ENCODE measurements at places on chromosomes 13 and 19.

DNA sequence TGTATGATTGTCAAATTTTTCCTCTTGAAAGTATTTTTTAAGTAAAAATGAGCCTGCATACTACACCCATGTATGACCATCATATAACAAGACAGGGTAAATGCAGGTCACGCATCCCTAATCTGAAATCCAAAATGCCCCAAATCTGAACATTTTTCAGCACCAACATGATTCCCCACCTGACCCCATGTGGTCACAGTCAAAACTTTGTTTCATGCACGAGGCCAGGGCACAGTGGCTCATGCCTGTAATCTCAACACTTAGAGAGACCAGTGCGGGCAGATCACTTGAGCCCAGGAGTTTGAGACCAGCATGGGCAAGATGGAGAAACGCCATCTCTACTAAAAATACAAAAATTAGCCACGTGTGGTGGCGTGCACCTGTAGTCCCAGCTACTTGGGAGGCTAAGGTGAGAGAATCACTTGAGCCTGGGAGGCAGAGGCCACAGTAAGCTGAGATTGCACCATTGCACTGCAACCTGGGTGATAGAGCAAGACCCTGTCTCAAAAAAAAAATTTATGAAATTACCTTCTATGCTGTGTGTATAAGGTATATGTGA is 63.7 kb upstream of the NPAS1 start:
- DNase-seq, result no peak

DNA sequence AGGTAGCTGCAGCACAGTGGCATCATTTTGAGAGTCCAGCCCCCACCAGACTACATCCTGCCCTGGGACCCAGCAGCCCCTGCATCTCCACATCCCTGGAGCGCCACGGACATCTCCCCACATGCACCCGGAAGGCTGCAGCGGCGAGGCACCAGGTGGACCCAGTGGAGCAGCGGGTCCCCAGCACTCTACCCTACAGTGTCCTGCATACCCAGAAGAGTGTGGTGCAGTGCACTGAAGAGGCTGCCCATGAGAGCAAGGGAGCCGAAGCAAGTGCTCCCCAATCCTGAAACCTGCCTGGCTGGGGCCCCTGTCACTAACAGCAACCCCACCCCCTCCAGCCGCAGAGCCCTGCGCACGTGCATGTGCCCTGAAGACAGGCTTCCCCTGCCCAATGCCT is 21.3 kb upstream of the SLC7A9 start:
- DNase-seq, result no peak

DNA sequence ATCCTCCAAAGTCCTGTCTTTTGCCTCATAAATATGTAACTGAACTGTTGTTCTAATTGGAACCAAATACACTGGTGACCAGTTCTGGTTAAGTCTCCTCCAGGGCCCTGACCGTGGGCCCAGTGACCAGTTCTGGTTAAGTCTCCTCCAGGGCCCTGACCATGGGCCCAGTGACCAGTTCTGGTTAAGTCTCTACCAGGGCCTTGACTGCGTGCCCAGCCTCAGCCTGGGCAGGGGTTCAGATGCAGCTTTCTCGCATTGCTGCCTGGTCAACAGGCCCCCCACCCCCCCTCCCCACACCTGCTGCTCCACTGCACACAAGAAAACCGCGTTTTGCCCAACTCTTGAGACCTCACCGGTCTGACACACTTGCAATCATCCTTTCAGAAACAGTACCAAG is 3.8 kb upstream of the GRTP1 start:
- no peak for DNase-seq

- DNase-seq, result no peak
These were observed 44.5 kb upstream of the PCDH8 start for GRCh38 chr13:52892925-52893324.

DNA sequence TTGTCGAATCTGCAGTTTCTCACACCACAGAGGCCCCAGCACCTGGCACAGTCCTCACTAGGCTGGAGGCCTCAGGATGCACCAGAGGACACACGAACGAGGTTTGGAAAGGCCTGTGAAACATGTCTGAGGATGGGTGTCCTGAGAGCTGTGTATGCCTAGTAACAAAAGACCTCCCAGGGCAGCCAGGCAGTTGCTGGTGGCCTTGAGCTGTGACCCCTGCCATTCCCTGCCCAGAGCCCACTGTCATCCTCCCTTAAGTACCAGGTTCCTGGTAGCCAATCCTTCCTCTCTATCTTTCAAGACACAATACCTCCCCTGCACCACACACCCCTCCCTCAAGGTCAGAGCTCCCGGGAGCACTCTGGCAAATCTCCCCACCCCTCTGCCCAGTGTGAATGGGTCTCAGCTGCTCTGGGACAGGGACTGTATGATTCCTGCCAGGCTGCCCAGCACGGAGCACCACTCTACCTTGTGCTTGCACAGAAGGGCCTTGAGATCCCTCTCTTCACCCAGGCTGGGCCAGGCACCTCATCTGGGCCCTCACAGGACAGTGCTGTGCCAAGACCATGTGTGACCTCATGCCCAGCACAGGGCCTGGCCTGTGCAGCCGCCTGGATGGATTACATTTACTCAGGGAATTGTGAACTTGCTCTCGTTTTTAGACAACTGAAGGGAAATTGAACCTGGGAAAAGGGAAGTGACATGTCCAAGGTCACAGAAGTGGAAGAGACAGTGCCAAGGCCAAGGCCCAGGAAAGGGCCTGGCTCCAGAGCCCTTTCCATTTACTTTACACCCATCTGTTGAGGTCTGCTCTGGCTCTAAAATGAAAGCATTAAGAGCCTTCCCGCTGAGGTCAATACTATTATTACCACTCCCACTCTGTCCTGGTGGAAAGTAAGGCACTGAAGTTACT is 2.2 kb downstream of the ZNF787 start:
- DNase-seq, result no peak

GRCh38 chr19:14654786-14655560 is 19.7 kb downstream of the ADGRE3 start:
- no peak for DNase-seq

DNA sequence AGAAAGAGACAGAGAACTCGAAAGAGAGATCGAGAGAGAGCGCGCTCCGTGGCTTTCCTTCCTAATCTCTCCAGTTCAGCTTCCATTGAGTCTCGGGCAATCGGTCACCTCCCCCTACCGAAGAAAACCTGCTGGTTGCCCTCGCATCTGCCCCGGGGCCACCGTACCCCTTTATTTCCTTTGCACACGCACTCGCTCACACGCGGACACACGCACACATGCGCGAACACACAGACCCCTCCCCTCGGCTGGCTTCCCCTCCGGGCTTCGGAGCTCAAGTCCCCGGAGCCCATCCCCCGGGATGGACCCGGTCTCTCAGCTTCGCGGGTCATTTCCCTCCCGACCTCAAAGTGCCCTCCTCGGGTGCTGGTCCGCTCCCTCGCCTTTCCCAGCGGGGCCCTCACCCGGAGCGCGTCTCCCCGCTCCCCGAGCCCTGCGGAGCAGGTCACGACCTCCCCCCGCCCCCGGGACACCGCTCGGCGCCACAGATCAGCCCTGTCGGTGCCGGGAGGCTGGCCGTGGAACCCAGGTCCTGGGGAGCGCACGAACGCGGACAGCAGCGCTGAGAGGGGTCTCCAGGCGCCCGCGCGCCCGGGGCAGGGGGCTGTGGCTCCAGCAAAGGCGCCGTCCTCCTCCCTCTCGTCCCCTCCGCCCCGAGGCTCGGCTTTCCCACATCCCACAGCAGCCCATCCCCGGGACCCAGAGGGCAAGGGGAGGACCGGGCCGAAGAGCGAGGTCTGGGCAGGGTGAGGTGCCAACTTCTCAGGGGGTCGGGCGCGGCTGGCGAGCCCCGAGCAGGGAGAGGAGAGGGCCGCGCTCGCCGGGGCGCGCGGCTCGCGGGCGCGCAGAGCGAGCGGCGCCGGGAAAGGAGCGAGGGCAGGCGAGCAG is 1.8 kb downstream of the DACH1 start:
- no peak for DNase-seq

DNA sequence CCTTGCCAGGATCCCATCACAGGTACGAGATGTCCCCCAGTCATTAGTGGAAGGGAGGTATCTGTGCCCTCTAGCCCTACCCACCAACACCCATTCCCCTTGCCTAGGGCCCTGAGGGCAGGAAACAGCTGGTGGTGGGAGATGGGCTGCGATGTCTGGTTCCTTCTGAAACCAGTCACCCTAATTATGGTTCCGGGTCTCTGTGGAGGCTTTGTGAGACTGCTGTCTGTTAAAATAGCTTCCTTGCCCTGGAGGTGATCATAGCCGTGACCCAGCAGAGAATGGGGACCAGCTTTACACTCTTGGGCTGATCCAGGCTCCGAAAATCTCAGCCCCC is 5.5 kb downstream of the ALDH16A1 start:
- no peak for DNase-seq

- DNase-seq, result no peak
These were observed 11.7 kb downstream of the ZNF613 start for GRCh38 chr19:51938936-51939335.

DNA sequence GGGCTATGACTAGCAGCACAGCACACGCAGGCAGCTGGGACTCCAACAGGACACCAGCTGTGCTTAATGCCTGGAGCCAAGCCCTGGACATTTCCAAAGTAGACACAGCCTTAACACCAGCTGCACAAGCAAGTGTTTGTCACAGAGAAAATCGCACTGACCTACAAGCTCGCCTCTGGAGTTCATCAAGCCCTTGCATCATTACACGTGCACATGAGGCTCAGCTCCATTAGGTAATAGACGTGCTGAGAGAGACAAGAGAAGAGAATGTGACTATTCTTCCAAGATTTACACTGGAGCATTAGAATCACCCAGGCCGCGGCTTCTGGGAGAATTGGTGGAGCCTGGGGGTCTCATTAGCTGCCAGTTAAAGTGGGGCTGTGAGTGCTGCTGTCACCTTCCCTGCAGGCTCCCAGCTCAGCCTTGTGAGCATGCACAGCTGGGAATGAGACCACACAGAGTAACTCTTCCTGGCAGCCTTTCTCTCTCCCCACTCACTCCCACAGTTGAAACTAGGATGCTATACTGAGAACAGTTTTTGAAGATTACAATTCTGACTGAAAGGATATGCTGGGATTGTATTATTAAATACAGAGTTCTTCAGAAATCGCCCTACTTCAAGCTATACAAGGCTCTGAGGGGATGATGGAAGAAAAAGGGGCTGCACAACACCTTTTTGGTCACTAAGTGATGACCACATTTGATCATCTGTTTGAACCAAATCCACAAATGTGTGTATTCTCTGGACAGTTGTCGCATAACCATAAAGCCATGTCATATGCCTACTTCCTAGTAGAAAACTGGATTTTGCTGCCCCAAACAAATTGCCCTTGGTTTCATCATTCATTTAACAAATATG is 10.5 kb downstream of the STOML3 start:
- DNase-seq, result no peak

DNA sequence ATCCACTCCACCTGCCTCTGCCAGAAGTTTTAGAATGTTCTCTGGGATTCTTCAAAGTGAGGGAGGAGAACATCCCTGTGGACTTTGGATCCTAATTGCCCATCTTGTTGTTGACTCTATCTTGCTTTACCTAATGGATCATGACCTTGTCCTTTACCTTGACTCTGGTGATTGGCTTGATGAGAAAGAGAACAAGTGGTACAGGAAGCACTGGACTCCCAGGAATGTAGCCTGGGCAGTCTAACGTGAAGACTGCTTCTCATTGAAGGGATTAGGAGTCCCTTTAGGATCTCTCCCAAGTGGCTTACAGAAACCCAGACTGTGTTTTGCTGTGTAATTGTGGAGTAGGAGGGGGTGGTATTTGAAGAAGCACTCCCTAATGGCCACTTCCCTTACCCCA is 63.9 kb downstream of the SLC10A2 start:
- no peak for DNase-seq

- no peak for DNase-seq
These were observed 35.7 kb downstream of the CEP89 start for GRCh38 chr19:32936065-32936464.

- DNase-seq, result no peak
These were observed 19.3 kb downstream of the ZSWIM4 start for GRCh38 chr19:13814550-13814949.

- DNase-seq, result no peak
These were observed 4.7 kb downstream of the PTBP1 start for GRCh38 chr19:801861-802497.

DNA sequence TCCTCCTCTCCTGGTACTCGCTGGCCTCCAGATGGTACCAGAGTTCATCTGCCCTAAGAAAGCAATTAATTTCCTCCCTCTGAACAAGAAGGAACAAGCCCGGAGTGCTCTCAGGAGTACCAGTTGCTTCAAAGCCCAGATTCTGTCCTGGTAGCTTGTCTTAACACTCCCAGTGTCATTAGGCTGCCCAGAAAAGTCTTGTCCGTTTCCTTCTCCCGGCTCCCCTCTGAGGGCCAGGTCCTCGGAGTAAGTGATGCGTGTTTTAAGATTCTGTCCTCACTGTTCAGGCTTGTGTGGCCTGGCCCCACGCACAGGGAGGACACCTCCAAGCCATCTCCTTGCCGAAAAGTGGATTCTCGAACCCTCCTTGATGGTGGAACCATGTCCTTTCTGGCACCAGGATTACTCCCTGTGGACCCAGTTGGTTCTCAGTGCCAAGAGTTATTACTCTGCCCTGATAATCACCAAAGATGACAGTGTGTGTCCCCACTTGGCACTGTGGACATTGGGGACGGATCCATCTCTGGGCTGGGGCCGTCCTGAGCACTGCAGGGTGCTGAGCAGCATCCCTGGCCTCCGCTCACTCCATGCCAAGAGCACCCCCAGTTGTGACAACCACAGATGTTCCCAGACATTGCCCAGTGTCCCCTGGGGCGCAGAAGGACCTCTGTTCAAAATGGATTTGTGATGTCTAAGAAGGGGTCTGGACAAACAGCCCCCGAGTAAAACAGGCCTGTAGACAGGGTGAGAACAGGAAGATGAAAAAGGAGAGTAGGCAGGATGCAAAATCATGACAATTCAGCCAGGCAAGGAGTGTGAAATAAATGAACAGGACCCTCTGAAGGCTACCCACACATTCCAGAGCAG is 52.4 kb downstream of the RFX2 start:
- DNase-seq, result no peak

GRCh38 chr13:33487575-33488243 is 202.2 kb upstream of the STARD13 start:
- DNase-seq, result no peak

DNA sequence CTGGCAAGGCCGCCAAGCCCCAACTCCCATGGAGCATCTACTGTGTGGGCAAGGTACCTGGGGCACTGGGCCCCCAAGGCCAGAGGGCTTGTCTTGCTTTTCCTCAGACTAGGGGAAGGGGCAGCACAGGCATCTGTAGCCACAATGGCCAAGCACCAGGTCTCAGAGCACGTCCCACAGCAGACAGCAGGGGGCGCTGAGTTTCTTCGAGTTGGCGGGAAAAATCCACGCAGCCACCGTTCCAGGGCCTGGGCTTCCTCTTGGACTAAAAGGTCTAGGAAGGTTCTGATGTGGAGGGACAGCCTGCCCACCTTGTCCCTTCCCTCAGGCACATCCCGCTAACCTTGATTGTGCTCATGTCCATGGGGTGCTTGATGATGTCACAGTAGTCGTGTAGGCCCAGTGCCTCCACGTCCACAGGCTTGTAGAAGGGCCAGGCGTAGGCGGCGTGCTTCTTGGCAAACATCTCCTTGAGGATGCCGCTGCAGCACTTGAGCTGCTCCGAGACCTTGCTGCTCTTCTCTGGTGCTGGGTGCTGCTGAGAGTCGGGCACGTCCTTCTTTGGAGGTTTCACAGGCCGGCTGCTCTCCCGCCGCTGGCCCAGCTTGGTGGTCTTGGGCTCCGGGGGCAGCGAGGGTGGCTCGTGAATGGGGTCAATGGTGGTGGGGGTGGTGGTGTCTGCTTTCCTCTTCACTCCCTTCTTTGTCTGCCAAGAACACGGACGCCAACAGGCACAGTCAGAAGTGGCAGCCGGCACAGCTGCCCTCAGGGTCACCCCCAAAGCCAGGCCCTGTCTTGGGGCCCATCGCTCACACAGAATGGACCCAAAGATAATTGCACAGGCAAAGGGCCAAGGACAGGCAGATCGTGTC is 32.0 kb upstream of the EPHX3 start:
- DNase-seq, result no peak
